ENCODE measurements at places on chromosomes 3 and 15.

DNA sequence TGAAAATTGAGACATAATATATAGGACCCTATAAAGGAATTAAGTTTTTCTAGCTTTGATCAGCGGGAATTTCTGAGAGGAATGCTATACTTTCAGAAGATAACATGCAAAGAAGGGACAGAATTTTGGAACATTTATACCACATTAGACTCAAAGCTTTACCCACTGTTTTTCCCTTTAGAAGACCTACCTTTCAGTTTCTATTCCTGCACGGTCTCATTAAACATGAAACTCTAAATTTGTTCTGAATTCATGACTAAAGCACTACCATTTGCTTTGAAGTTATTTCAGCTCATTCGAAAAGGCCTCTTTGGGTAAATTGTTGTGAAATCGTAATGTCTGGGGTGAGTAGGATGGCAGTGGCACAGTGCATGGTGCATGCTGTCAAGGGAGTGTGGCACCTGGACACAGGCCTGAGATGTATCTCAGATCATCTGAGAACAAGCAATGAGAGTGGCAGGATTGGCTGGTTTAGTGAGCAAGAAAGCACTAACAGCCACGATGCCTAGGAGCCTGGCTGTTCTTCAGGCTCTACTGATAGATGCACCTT, 42.5 kb downstream of the CHCHD4 start:
- no peak for DNase-seq

- DNase-seq: no peak
Observed at GRCh38 chr3:186021673-186022362, 84.0 kb upstream of the TRA2B start.

DNA sequence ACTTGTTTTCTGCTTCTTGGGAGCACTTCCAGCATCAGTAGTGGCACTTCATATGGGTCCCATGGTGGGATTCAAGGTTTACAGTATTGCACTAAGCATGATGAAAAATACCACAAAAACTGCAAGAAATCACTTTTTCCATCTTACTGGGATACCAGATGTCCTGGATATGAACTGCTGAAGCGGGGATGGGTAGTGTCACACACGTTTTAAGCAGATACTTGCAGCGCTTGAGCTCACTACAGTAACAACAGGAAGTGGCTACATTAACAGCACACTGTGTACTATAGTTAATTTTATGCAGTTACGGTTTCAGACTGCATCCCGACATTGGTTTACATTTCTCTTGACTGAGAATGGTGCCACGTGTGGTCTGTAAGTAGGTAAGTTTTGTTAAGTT, 3.5 kb upstream of the ISG20 start:
- DNase-seq: peak; percentile 44

DNA sequence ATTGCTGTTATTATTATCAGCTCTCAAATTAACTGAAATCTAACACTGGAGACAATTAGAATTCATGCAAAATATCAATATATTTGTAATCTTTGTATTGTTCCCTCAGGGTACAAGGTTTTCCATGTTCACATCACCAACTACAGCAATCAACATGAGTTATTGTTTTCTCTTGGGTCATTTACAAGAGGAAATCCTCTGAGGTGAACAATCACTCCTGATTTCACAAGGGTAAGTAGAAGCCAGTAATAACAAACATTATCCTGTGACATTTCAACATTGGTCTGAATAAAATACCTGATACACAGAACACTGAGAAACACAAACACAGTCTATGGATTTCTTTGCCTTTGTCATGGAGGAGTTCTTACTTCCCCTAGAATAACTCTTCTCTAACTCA, 174.0 kb downstream of the SUCNR1 start:
- DNase-seq: no peak

- DNase-seq: no peak
Observed at GRCh38 chr15:41881920-41882688, 11.7 kb downstream of the SPTBN5 start.

DNA sequence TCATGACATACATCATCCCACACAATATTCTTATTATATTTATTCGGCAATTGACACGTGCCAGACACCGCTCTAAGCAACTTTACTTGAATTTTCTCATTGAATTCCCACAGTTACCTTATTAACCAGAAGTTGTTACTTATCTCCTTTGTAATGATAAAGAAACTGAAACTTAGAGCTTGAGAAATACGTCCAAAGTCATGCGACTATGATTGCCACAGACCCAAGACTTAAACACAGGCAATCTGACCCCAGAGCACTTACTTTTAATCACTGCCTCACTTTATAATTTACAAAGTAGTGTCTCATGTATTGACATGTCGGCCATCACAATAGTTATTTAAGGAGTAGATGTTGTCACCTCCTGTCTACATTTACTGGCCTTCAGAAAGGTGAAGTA, 64.7 kb downstream of the ATP13A4 start:
- no peak for DNase-seq

- DNase-seq: no peak
Observed at GRCh38 chr15:95588056-95588455, 742.4 kb upstream of the NR2F2 start.

- DNase-seq: no peak
Observed at GRCh38 chr3:48404440-48405342, 25.2 kb downstream of the PLXNB1 start.

DNA sequence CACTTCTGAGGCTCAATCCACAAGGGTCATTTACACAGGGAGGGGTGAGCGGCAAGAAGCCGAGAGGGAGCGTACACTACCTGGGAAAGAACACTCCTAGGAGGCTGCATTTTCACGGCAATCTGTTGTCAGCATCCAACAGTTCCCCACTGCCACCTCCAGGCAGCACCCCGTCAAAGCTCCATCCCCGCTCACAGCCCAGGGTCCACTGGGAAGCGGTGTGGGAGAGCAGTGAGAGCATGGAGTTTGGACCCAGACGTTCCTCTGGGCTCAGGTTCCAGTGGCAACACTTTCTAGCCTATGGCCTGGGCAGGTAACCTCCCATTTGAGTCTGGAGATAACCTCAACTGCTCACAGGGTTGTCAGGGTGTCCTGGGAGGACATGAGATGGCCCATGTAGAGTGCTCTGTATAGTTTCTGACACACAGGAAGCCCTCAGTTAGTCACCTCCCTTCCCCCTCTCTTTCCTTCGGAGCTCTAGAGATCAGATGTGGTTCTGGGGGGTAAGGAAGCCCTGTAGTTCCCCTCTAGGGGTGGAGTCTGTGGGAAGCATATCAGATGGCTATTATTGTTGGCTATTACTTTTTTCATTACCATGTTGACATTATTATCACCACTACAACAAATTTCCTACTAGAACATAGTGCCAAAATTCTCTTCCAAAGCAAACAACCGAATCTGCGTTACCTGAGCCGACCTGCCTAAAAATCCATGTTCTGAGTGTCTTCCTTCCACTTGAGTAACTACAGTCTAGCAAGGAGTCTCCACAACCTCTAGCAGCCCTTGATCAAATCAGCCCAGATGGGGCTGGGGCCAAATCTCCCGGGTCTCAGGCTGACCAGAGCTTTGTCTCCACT, 29.1 kb downstream of the RUVBL1 start:
- DNase-seq: no peak

DNA sequence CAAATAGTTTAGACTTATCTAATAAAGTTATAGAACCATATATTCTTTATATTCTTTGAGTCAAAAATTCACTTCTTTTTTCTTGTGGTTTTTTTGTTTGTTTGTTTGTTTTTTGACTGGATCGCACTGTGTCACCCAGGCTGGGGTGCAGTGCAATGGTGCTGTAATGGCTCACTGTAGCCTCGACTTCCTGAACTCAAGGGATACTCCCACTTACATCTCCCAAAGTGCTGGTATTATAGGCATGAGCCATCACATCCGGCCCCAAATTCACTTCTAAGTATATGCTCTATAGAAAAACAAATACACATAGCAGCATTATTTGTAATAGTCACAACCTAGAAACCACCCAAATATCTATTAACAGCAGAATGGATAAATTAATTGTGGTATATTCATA, 13.7 kb upstream of the SLTM start:
- DNase-seq: no peak

GRCh38 chr3:151579571-151580270, 118.9 kb upstream of the IGSF10 start:
- DNase-seq: no peak

GRCh38 chr3:46670891-46671427, 22.5 kb downstream of the ALS2CL start:
- no peak for DNase-seq

DNA sequence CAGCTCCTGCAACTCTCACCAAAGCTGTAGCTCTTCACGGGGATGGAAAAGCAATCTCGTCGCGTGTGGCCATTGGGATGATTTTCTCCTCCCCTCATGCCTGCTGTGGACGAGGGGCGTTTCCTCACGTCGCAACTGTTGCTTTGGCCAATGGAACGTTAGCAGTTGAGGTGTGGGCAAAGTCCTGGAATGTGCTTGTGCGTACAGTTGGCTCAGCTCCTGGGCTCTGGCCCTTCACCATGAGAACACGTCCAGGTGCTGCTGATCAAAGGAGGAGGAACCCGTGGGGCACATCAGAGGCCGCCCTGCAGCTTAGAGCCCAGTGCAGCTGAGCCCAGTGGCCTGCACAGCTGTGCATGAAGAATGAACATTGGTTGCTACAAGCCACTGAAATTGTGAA, 186.1 kb downstream of the TJP1 start:
- no peak for DNase-seq

- DNase-seq: no peak
Observed at GRCh38 chr3:127074900-127075360, 92.0 kb downstream of the PLXNA1 start.

- no peak for DNase-seq
Observed at GRCh38 chr15:25543196-25543595, 104.4 kb upstream of the UBE3A start.

DNA sequence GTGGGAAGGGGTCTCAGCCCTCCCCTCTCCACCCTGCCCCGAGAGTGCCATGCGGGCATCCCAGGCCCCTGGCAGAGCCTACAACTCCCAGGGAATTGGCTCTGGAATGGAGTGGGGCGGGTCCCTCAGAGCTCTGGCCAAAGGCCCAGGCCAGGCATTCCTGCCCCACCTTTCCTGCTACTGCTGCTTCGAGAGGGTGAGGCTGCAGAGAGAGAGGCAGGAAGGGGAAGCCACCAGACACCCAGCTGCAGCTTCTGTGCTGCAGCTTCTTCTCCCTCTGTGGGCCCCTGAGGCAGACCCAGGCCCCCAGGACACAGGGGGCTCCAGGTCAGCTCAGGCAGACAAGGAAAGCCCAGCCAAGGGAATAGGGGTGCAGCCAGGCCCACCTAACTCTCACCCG, 2.7 kb downstream of the ALS2CL start:
- no peak for DNase-seq
